ENCODE measurements at places on chromosomes 4 and X.

DNA sequence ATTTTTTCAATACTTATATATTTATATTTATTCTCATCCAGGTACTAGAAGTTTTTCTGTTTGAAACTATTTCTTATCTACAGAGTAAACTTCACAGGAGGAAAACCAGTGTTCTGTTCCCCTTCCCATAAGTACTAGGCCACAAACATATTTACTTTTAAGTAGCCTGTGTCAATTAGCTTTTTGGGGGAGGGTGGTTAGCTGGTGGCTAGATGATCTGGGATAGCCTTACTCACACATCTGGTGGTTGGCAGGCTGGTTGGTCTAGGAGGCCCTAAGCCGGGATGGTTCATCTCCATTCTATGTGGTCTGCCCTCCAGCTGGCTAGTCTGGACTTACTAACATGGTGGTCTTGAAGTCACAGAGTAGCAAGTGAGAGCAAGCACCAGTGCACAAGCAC lies 6.2 kb downstream of the JADE3 start:
- H3K4me3 ChIP-seq: no peak overlapping the region
- peaks cover 31% of the 10 kb centered on the region for H3K27me3 ChIP-seq
- peaks cover 5% of the 10 kb centered on the region for H3K4me1 ChIP-seq
- no peak overlapping the region for H3K27ac ChIP-seq
- no peaks in the 10 kb centered on the region for H3K36me3 ChIP-seq
- DNase-seq: no peak

GRCh38 chr4:118313098-118313497 lies 39.7 kb downstream of the PRSS12 start:
- no peaks in the 10 kb centered on the region for H3K36me3 ChIP-seq
- H3K4me1 ChIP-seq: no peaks in the 10 kb centered on the region
- peaks cover 1% of the 10 kb centered on the region for H3K27me3 ChIP-seq
- H3K4me3 ChIP-seq: no peak overlapping the region

DNA sequence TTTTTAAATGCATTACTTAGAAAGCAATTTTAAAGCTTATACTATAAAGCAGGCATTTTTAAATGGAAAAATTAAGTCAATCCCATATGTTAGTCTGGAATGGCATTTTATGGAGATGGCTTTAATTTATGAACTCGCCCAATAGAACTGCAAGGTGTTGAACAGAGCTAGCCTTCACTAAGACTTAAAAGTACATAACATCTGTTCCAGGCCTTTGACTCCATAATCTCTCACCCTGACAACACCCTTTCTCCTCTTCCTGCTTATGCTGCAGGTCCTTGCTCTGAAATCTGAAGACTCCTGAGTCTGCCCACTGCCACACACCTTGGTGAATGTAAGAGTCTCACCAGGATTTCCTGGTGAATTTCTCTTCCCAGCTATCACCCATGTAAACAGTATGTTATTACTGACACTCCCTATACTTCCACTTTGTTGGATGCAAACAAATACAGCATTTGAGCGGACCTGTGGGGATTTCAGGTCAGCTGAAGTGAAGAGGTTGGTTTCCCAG lies 17.7 kb upstream of the SLC39A8 start:
- no peaks in the 10 kb centered on the region for H3K27me3 ChIP-seq
- no peaks in the 10 kb centered on the region for H3K36me3 ChIP-seq
- H3K27ac ChIP-seq: no peak overlapping the region
- DNase-seq: no peak

DNA sequence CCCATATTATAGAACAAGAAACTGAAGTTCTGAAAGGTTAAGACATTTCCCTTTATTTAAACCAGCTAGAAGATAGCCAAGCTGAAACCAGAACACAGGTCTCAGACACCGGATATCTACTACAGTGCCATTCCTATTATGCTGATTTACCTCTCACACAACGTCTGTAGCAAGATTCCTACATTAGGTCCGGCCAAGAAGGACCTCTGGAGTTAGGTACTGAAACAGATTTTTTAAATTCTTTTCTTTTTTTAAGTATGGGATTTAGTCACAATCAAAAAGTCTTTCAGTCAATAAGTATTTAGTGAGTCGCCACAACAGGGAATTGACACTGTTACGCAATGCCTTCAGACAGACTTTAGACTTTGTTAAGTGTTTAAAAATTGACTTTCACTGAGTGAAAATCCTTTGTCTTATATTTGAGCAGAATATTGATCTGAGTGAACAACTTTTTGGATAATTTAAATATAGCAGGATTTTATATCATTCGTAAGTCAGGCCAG lies 26.5 kb upstream of the SPANXN4 start:
- no peaks in the 10 kb centered on the region for H3K27me3 ChIP-seq
- no peaks in the 10 kb centered on the region for H3K4me1 ChIP-seq
- no peak overlapping the region for H3K27ac ChIP-seq
- DNase-seq: no peak
- H3K4me3 ChIP-seq: no peak overlapping the region
- H3K36me3 ChIP-seq: no peaks in the 10 kb centered on the region

DNA sequence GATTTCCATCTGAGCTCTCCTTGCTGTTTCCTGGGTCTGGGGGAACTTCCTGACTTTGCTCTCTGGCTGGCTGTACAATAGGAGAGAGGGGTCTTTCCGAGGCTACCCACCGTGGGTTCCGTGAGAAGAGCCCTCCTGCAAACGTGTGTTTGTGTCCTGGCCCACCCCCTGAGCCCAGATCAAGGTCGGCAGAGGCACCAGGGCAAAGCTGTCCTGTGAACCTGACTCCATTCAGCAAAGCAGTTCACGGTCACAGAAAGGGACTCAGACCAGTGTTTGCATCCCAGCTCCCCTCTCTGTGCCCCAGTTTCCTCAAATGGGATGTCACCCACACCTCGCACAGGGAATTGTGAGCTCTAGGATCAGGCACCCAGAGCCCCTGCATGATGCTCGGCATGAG lies 97.3 kb upstream of the PSAPL1 start:
- no peaks in the 10 kb centered on the region for H3K4me1 ChIP-seq
- H3K36me3 ChIP-seq: no peaks in the 10 kb centered on the region
- peaks cover 3% of the 10 kb centered on the region for H3K27me3 ChIP-seq

- DNase-seq: no peak
- H3K4me3 ChIP-seq: peak overlapping the region; percentile 64
- H3K27me3 ChIP-seq: no peaks in the 10 kb centered on the region
- H3K27ac ChIP-seq: peak overlapping the region; percentile 97
Observed at GRCh38 chr4:102598762-102599374, 97.7 kb downstream of the NFKB1 start.

DNA sequence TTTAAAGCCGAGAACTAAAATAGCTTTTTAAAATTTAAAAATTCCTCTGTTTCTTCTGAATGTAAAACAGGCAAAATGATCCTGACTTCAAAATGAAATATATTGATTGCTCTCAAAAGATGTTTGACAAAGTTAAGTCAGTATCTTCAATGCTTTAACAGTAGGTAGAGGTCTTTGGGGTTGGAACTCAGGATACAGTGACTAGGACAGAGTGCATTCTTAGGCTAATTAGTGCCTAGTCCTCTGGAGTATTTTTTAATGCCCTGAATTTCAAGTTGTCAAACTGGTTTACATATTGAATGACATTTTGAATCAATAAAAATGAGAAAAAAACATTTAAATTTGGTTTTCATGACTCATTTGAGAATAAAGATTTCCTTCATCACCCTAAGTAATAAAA lies 877.3 kb downstream of the ADGRL3 start:
- H3K4me3 ChIP-seq: no peak overlapping the region
- DNase-seq: no peak
- no peaks in the 10 kb centered on the region for H3K27me3 ChIP-seq
- H3K27ac ChIP-seq: no peak overlapping the region
- no peaks in the 10 kb centered on the region for H3K4me1 ChIP-seq

GRCh38 chrX:42050345-42050744 lies 127.0 kb upstream of the CASK start:
- H3K4me3 ChIP-seq: no peak overlapping the region
- H3K36me3 ChIP-seq: no peaks in the 10 kb centered on the region
- no peaks in the 10 kb centered on the region for H3K27me3 ChIP-seq
- H3K27ac ChIP-seq: no peak overlapping the region
- H3K4me1 ChIP-seq: no peaks in the 10 kb centered on the region

DNA sequence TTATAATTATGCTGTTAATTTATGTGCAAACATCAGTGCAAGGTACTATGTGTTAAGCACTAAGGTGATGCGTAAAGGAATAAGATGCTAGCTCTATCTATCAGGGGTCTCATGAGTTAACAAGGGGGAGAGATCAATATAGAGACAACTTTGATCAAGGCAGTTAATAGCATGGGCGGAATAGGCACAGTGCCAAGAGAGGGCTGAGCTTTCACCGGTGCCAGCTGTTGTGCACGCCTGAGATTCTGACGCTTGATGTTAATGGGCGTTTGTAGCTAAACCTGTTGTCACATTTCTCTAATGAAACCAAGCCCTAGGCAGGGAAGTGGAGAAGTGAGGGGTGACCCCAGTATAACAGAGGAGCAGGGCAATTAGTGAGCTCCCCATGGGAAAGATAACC lies 86.0 kb upstream of the NMU start:
- no peaks in the 10 kb centered on the region for H3K36me3 ChIP-seq
- DNase-seq: no peak
- no peaks in the 10 kb centered on the region for H3K4me1 ChIP-seq
- no peaks in the 10 kb centered on the region for H3K27me3 ChIP-seq
- H3K4me3 ChIP-seq: no peak overlapping the region

DNA sequence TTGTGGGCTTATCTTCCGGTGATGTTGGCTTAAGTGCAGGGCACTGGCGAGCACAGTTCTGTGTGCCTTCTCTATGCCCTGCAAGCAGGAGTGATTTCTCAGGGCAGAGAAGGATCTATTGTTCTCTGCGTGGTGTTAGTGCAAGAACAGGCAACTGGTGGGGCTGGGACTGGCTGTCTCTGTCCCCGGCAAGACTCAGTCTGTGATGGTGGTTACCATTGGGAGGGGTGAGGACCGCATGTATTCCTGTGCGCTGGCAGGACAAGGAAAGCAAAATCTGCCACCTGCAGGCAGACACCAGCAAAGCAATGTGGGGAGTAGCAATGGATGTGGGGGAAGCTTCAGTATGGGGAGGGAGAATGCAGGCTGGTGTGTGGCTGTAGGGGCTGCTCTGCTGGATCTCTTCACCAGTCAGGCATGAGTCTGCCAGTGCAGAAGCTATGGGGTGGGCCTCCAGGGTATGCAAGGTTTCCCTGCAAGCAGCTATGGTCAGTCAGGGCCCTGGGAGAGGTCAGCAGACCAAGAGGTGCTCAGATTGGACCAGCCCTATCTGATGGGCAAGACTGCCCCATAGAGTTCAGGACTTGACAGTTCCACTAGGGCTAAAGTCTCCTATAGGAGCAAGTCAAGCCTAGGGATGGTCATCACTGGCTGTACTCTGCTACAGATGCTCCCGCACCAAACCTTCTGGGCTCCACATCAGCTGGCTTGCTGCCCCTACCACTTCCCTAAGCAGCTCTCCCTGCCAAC lies 16.8 kb downstream of the PF4 start:
- H3K27me3 ChIP-seq: no peaks in the 10 kb centered on the region
- no peaks in the 10 kb centered on the region for H3K36me3 ChIP-seq
- H3K27ac ChIP-seq: no peak overlapping the region
- H3K4me1 ChIP-seq: no peaks in the 10 kb centered on the region

DNA sequence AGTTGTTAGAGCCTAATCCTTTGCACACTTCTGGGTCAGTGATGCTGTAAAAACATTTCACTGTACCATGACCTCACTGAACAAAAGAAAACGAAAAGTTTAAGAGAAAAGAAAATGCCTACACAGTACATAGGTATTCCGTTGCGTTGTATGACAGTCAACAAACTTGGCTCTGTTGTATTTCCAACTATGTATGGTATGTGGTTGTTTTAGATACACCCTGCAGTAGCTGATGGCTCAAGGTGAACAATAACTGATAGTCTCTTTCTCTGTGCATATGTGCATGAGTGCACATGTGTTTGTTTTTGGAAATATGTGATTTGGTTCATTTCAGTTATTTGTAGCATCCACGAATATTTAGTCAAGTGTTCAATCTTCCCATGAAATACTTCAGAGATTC lies 176.0 kb downstream of the BMPR1B start:
- H3K4me3 ChIP-seq: no peak overlapping the region
- H3K27me3 ChIP-seq: no peaks in the 10 kb centered on the region
- H3K4me1 ChIP-seq: no peaks in the 10 kb centered on the region
- no peaks in the 10 kb centered on the region for H3K36me3 ChIP-seq

- no peaks in the 10 kb centered on the region for H3K36me3 ChIP-seq
- DNase-seq: no peak
- H3K4me1 ChIP-seq: peaks cover 36% of the 10 kb centered on the region
Observed at GRCh38 chr4:147788791-147789190, 56.9 kb downstream of the ARHGAP10 start.

- H3K36me3 ChIP-seq: peaks cover 10% of the 10 kb centered on the region
- no peaks in the 10 kb centered on the region for H3K27me3 ChIP-seq
- peak overlapping the region; percentile 82 for H3K27ac ChIP-seq
- DNase-seq: peak; percentile 88
- peak overlapping the region; percentile 80 for H3K4me3 ChIP-seq
Observed at GRCh38 chr4:1870328-1870577, 940 bp upstream of the NSD2 start.

DNA sequence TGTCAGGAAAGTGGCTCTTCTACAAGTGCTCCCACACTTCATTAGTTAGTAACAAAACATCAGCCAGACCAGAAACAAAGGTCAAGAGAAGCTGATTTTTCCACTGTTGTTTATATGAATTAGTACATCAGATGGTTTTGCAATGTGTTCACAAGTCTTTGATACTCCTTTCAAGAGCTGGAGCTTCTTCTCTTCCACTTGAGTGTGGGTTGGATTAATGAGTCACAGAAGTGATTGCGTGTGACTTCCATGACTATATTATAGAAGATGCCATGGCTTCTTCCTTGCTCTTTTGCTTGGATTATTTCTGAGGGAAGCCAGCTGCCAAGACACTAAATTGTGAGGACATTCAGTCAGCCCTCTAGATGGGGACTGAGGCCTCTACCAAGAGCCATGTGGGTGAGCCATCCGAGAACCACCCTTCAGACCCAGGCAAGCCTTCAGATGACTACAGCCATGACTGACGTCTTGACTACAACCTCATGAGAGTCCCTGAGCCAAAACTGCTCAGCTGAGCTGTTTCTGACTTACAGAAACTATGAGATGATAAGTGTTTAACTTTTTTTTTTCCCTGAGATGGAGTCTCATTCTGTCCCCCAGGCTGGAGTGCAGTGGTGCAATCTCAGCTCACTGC lies 18.1 kb downstream of the SOWAHB start:
- H3K27me3 ChIP-seq: peaks cover 12% of the 10 kb centered on the region
- no peak overlapping the region for H3K27ac ChIP-seq
- no peaks in the 10 kb centered on the region for H3K4me1 ChIP-seq
- H3K4me3 ChIP-seq: no peak overlapping the region
- no peaks in the 10 kb centered on the region for H3K36me3 ChIP-seq

GRCh38 chrX:48864210-48864609 lies 28.8 kb upstream of the PCSK1N start:
- H3K36me3 ChIP-seq: no peaks in the 10 kb centered on the region
- no peaks in the 10 kb centered on the region for H3K27me3 ChIP-seq
- no peaks in the 10 kb centered on the region for H3K4me1 ChIP-seq
- H3K4me3 ChIP-seq: no peak overlapping the region

- no peak for DNase-seq
- H3K4me3 ChIP-seq: no peak overlapping the region
- no peak overlapping the region for H3K27ac ChIP-seq
- H3K36me3 ChIP-seq: peaks cover 18% of the 10 kb centered on the region
- H3K27me3 ChIP-seq: no peaks in the 10 kb centered on the region
Observed at GRCh38 chr4:101027721-101028120, 319.6 kb downstream of the PPP3CA start.

GRCh38 chr4:175935016-175935661 lies 123.1 kb upstream of the GPM6A start:
- H3K36me3 ChIP-seq: no peaks in the 10 kb centered on the region
- H3K4me1 ChIP-seq: no peaks in the 10 kb centered on the region
- DNase-seq: no peak
- H3K27ac ChIP-seq: no peak overlapping the region

Measured in activated naive CD8-positive, alpha-beta T cell treated with anti-CD3 and anti-CD28 coated beads, Interleukin-2, amount 50 U/mL, for 24 hours (primary cell).